Esophagus mucosa (tissue), 1 donor: ENCODE measurements at places on chromosomes 16 and 17.

GRCh38 chr17:79556271-79556670, 54.6 kb downstream of the RBFOX3 start:
- no peak for ATAC-seq

DNA sequence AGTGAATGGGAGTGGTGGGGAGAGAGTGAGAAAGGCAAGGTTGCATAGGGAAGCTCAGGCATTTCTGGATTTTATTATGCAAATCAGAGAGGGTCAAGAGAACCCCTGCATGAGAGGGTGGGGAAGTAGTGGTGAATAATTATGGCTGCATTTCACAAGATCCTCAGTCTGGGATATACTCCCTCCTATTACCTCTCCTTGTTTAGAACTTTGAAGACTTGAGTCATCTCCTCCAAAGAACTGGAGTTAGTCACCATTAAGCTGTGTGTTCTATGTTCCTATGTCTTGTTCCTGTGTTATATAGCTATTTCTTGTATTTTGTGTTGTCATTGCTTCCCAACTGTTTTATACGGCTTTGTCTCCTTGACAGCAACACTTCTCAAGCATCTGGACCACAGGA, 18.4 kb downstream of the SOX9 start:
- peak; percentile 82 for ATAC-seq

DNA sequence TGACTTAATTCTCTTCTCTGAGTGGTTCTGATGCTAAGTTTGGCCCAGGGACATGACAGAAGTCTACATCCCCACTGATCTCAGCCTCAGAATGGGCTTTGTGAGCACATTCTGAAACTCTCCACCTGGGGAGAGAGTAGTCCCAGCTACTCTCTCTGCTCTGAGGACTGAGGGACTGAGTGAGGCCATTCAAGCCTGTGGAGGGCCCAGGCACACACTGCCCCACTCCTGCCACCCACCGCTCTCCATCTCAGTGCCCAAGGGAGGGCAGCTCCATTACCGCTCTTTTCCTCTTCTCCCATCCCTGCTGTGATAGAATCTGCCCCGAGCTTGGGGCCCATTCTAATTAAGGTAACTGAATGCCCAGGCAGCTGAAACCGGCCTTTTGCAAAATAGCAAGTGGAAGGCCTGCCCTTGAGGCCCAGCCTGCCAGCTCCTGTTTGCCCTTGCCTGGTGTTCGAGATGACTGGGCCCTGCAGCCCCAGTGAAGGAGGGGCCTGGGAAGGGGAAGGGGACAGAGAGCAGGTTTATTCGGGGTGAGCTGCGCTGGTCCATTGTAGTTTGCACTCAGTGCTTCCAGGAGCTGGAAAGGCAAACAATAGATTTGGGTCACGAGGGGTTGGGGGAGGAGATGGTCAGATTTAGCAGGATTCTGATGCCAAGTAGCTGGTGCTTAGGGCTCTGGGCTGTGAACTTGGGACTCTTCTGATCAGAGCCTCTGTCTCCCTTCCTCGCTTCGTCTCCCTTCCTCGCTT, 76.2 kb downstream of the RAB11FIP4 start:
- ATAC-seq = no peak

GRCh38 chr17:35171834-35172233, 22.4 kb downstream of the SLC35G3 start:
- ATAC-seq = no peak

- ATAC-seq = no peak
Observed at GRCh38 chr16:73526011-73526804, 478.3 kb upstream of the ZFHX3 start.
